K562 (cell line): ENCODE measurements at places on chromosomes 13 and 19. TPM values are rescaled to one million over a fixed set of nuclear protein-coding genes. Genes with fewer than 3 reads are reported as not detected.
A peak's percentile ranks its signal among the peaks of the same experiment; 100 is the strongest.

- DNase-seq, result no peak
Measured at GRCh38 chr19:8665468-8666213, 33.0 kb downstream of the ACTL9 start.

GRCh38 chr19:47595944-47596343 lies 13.0 kb upstream of the BICRA start:
- no peak for DNase-seq

GRCh38 chr13:108961542-108962125 lies 332.2 kb downstream of the MYO16 start:
- peak; percentile 26 for DNase-seq

DNA sequence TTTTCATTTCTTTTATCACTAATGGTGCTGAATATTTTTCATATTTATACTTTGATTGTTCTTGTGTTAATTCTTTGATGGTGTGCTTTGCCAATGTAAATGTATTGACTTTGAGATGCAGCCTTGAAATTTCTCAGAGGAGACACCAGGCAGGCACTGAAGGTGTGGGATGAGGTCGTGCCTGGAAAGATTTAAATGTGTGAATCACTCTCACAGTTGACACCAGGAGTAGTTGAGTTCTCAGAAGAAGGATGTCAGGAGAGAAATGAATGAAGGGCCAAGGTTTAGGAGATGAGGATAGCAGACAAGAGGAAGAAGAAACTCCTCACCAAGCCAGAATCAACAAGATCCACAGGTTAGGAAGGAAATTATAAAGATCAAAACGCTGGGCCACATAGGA lies 10.1 kb upstream of the KL start:
- no peak for DNase-seq

- DNase-seq, result no peak
Measured at GRCh38 chr13:38166116-38166515, 183.5 kb upstream of the UFM1 start.

APOE gene
- 88.7 and 92.0 TPM in 2 replicates for total RNA-seq

- DNase-seq, result no peak
Measured at GRCh38 chr13:34933349-34933748, 8.7 kb upstream of the NBEA start.

DNA sequence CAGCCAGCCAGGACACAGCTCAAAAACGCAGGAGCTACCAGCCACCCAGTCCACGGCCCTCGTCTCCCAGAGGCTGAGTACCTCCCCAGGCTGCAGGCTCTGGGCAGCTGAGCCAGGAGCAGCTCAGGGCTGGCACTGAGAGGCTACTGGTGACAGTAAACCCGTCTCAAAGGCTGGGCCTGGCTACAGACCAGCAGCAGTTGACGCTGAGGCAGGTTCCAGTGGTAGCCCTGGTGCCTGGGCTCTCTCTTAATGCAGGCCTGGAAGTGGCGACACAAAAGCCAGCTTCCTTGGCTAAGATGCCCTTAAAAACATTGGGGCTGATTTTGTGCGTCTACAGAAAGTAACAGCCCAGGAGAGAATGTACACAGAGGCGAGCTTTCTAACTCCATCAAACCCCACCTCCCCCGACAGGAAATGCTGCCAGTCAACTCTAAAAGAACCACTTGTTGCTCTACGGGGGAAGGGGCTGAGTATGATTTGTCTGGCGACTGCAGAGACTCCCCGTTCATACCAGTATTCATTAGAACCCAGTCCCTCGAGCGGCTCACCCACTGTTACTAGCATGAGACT lies 126.3 kb downstream of the STK24 start:
- DNase-seq, result no peak

- DNase-seq, result no peak
Measured at GRCh38 chr19:13269348-13269747, 119.1 kb downstream of the IER2 start.

- no peak for DNase-seq
Measured at GRCh38 chr19:54727562-54727961, 3.3 kb downstream of the KIR3DL3 start.

DNA sequence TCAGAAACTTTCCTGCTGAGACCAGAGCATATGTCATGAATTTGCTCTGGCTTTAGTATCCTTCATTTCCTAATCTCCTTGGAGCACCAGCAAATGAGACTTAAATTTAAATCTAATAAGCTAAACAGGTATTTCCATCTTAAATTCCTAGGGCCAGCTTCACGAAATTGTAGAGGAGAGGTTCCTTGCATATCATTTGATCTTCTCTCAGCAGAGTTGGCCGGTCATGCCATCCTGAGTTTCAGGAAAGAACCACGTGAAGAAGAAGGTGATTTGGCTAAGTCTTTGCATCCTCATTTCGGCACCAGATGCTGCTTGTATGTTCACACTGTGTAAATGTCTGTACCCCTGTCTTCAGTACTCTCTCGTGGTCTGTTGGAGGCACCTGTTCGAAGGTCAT lies 370.4 kb upstream of the NBEA start:
- DNase-seq, result no peak

DNA sequence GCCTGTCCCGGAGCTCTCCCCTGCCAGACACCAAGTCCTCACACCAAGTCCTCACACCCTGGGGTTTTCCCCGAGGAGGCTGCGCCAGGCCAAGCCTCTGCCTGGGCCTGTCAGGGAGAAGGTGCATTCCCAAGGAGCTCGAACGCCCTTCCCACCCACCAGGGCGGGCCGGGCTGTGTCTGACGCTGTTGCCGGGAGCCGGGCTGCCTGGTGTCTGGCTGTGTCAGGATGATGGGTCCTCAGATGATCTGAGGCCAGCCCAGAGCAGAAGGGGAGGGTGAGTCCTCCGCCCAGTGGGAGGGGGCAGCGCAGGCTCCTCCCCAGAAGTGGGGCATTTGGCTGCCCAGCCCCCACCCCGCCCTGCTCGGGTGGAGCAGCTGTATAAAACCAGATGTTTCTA lies 2.3 kb upstream of the HAS1 start:
- peak; percentile 82 for DNase-seq

DNA sequence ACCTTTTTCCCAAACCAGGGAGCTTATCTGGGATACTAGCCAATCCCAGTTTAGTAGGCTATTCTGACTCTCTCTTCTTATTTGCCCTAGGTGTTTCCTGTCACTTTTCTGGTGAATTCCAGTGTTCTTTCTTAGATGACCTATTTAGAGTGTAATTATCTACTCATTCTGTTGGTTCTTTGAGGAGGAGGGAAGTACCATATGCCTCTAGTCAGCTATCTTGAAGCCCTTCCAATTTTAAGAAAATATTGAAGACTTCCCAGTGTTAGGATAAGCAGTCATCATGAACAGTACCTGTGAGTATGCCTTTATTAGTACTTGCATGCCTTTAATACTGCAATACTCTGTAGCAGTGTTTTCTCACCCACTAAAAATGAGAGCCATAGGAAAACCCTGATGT lies 724.3 kb upstream of the SLITRK1 start:
- DNase-seq, result no peak

GRCh38 chr19:655691-656090 lies 7.3 kb downstream of the RNF126 start:
- DNase-seq, result no peak

POP4 gene
- total RNA-seq, result 86.1 and 92.6 TPM in 2 replicates

DNA sequence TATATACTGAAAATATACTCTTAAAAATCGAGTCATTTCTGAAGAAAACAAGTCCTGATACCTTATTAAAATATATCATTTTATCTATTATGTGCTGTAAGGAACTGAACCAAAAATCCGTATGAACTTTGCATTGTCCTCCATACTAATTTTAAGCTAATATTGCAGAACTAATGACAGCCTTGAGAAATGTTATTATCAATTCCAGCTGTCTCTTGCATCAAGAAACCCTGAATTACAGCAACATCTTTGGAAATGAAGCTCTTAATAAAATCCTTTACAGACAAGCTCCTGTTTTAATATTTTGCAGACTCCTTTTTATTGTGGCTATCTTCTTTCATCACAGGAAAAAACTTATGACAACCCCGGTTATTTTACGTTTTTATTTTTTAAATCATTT lies 1335.3 kb downstream of the EFNB2 start:
- no peak for DNase-seq

FFAR2 gene
- not detected in 2 replicates for total RNA-seq

ZNF773 gene
- 0.31 and 0.82 TPM in 2 replicates for total RNA-seq

- DNase-seq, result no peak
Measured at GRCh38 chr13:90773681-90774080, 573.8 kb upstream of the MIR17HG start.

GRCh38 chr19:42093505-42093904 lies 17.5 kb downstream of the ZNF574 start:
- DNase-seq, result no peak

- DNase-seq, result peak; percentile 16
Measured at GRCh38 chr13:109904218-109904617, 117.8 kb upstream of the IRS2 start.

- DNase-seq, result no peak
Measured at GRCh38 chr19:39843919-39844793, 2.0 kb downstream of the FBL start.

SPRED3 gene
- total RNA-seq, result 0.81 and 0.95 TPM in 2 replicates

KIR2DL3 gene
- not detected in 2 replicates for total RNA-seq

FLT3LG gene
- total RNA-seq, result 5.0 and 6.4 TPM in 2 replicates

DNA sequence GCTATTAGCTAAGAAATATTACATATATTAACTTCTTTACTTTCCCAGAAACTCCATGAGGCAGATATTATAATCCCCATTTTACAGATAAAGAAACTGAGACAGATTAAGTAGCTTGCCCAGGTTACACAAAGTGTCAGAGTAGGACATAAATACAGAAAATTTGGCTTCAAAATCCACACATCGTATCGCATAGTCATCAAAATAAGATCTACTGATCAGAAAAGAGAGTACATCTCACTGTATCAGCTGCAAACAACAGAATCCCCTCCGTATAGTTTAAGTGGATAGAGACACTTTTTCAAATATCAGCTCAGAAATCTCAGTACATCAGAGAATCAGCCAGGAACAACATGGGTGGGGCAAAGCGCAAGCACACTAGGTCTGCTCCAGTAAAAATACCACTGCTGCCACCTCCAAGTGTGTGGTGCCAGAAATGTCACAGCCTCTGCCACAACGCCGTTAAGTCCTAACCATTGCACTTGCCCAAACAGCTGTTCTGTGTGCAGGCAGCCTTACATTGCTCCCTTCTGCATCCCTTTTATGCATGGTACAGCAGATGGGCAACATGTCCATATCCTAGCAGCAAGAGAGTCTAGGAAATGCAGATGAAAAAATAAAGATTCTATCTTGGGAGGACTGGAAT lies 204.8 kb downstream of the KLF12 start:
- DNase-seq, result no peak

DNA sequence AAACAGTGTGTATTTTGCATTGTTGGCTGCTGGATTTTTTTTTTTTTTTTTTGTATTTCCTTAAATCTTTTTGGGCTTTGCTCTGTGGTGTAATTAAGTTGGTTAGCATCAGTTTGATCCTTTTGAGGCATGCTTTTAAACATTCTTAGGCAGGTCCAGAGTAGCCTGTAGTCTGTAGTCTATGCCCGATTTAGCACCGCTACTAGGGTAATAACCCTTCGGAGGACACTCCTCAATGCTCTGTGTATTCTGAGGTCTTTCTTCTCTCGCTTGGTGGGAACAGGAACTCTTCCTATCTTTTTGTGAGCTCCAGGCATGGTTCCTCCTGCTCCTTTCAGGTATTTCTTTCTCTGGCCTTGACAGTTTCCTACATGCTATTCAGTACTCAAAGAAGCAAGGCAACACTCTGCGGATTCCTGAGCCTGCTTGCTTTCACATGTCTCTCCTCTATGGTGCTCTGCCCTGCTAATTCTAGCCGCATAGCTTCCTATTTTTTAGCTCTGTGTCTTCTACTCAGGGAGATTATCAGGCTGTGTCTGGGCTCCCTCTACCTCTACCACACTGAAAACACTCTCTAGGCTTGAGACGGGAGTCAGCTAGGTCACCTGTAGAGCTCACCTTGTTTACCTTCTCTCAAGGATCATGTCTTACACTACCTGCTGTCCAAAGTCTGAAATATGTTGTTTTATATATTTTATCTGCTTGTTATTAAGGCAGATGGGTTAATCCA lies 195.1 kb downstream of the NDFIP2 start:
- DNase-seq, result no peak

- DNase-seq, result no peak
Measured at GRCh38 chr19:14479309-14479974, 4.3 kb upstream of the PTGER1 start.
